ENCODE measurements at places on chromosomes 7 and 10.
A peak's percentile ranks its signal among the peaks of the same experiment; 100 is the strongest.

DNA sequence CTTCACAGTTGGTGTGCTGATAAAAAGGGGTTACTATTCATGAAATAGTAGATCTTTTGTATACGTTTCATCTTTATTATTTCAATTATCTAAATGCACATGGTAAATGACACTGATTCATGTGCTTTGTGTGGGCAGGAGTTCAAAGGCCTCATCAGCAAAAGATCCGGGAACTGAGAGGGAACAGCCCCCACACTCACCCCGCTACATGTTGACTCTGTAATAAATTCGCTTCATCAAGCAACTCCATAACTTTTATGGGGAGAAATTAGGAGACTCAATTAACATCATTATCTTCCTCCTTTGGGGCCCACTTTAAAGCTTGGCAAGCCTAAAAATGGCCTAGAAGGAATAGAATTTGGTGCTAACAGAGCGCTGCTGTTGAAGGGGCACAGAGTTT lies 250.7 kb upstream of the BMPER start:
- DNase-seq, result no peak

DNA sequence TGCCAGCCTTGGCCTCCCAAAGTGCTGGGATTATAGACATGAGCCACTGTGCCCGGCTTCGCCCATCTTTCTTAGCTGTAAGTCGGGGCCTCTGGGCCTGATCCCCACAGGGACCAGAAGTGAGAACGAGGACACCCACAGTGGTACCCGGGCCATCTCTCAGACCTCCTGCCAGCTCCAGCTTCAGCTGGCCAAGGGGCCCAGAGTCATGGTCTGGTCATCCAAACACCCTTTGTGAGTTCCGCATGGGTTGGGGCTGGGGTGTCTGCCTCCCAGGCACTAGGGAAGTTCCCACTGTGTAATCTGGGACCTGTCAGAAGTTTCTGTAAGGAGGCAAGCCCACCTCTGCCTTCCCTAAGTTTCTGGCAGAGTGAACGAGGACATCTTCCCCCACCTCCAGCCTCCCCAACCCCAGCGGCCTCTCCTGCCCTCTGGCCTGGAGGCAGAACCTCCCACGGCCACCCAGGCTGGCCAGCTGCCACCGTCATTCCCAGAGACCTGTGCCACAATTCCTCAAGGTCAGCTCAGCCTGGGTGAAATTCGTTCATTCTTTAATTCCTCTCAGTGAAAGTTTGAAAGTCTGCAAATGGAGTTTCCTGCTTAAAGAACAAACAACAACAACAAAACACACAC lies 19.5 kb upstream of the FOXL3 start:
- no peak for DNase-seq

- no peak for DNase-seq
Measured at GRCh38 chr7:84364708-84365107, 170.1 kb upstream of the SEMA3A start.

DNA sequence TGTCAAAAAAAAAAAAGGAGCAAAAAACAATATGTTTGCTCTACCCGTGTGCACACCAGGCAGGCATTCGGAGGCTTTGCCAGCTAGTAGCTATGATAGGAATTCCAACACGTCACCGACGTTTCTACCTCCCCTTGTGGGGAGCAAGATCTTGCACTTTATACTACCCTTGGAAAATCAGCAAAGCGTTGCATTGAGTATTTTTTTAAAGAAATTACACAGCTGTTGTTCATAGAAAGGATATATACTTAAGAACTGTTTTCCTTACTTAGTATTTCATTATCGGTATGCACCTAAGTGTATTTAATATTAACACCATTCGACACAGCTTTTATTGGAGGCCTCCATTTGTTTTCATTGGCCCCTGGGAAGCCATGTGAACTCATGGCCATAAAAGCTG lies 159.9 kb upstream of the MGMT start:
- DNase-seq, result no peak

GRCh38 chr7:18437101-18437500 lies 58.4 kb upstream of the HDAC9 start:
- no peak for DNase-seq

- DNase-seq, result no peak
Measured at GRCh38 chr10:132167041-132167674, 19.6 kb upstream of the DPYSL4 start.

GRCh38 chr7:116731023-116731395 lies 59.0 kb downstream of the MET start:
- DNase-seq, result no peak

GRCh38 chr10:122296363-122297120 lies 25.4 kb downstream of the BTBD16 start:
- no peak for DNase-seq

GRCh38 chr10:46014683-46015405 lies 15.6 kb downstream of the NCOA4 start:
- no peak for DNase-seq

DNA sequence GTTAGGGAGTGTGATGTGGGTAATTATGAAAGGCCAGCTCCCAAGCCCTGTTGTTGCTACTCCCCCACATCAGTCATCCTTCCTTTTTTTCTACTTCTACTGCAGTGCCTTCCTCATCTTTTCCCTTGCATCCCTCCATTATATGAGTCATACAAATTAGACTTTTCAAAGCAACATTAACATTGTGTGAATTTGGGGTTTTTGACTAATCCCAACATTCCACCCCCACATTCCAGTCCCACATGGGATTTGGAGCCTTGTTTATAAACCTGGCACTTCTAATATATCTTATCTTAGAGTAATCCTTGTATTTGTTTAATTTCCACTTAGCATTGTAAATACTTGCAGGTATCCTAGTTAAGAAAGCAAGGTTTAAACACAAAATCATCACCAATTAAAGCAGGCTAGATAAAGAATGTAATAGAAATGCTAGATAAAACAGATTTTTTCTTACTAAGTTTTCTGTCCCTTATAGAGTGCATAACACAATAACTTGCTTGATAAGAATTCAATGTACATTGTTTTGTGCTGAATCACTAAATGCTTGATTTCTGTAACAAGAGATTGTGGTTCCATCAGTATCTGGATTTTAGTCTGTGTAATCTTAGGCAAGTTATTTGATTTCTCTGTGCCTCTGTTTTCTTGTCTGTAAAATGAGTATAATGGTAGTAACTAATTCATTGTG lies 165.8 kb downstream of the CFTR start:
- DNase-seq, result no peak

DNA sequence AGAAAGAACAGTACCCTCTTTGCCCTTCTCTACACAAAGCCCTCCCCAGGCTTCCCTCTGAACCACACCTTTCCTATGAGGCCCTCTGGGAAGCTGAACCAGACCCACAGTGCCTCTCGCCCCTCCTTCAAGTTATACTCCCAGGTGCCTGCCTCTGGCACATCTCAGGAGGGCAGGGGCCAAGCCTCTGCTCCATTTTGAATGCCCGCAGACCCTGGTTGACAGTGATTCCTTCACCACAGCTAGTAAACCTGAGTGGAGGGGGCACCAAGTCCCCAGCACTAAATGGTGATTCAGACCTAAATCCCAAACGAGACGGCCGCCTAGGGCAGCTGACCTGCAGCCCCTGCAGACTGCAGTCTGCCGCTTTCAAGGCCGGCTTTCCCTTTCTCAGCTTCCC lies 230.5 kb upstream of the ZNF32 start:
- DNase-seq, result no peak

- DNase-seq, result no peak
Measured at GRCh38 chr7:112136271-112137008, 69.8 kb downstream of the DOCK4 start.

DNA sequence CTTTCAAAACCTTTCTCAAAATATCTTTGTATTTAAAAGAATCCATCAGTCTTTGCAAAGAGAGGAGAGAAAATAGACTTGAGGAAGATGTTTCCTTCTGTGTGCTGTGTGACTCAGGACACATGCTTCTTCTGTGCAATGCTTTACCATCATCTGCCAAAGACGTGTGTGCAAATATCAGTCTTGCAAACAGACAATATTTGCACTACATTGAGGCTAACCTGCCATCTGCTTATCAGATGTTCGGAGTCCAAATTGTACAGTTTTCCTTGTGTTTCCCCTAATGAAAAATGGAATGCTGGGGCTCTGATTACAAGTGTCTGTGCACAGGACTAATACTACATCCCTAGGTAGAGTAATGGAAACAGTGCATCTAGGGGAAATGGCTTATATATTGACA lies 353.1 kb upstream of the LRRTM3 start:
- no peak for DNase-seq

DNA sequence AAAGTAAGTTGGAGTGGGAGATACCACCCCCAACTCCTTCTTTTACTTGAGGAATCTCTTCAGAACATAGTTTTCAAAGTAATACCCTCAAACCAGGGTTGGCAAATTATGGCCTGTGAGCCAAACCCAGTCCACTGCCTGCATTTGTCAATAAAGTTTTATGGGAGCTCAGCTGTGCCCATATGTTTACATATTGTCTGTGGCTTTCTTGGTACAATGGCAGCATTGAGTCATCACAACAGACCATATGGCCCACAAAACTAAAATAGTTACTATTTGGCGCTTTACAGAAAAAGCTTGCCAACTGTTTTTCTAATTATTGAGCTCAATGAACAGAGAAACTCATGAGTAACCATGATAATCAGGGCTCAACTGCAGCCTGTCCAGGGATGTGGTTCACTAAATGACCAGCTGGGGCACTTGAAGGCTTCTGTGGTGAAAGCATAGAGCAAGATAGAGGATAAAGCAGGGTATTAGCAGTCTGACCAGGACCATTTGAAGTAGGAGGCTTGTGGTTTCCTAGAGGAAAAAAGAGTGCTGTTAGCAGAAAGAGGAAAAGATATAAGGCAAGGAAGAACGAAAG lies 196.0 kb upstream of the GRB10 start:
- DNase-seq, result no peak

DNA sequence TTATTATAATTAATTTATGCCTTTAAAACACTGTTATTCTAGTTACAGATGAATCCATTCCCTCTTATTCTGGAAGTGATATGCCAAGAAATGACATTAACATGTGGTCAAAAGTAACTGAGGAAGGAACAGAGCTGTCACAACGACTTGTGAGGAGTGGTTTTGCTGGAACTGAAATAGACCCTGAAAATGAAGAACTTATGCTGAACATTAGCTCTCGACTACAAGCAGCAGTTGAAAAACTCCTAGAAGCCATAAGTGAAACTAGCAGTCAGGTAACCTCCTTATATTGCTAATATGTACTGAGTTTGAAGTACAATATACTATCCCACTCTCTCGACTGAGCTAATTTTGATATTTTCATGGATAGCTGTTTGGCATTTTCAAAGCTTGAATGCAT lies 81.6 kb downstream of the CYP51A1 start:
- no peak for DNase-seq

- no peak for DNase-seq
Measured at GRCh38 chr10:110190170-110190569, 17.2 kb upstream of the MXI1 start.

DNA sequence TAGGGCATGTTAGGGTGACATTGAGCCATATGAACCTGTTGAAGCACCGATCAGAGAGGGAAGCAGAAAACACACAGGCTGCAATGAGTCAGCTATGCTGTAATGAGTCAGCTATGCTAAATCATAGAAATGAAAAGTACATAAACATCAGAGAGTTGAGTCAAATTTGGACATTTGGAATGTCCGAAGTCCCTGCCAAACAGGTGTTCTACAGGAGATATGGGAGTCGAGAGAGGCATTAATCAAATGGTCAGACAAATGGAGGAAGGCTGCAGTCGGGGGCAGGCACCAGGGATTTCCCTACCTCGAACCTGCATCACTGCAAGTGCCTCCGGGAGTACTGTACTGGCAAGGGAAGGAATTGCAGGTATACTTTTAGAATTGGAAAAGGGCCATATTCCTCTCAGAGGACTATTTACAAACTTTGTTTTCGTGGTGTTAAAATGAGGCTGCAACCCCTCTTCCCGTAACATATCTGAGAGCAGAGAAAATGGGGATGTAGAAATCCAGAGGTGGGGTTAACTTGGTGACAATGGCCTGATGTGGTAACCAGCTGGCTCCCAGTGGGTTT lies 8.8 kb upstream of the ZC3HAV1 start:
- DNase-seq, result peak; percentile 48

DNA sequence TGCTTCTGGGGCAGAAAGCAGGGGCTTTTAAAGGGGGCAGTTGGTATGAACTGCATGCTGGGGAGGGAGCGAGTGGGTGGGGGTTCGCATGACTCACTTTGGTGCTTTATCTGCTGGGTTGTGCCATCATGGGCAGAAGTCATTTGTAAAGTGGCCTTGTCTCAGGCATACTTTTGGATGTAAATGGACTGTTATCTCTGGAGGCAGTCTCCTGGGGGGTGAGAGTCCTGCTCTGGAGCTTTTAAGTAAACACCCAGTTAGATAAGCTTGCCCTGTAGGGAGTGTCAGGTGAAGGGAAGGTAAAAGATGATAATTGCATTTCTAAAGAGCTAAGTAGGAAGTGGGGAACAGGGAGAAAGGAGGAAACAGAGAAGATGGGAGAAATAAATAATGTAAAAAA lies 1.6 kb upstream of the GSTO1 start:
- DNase-seq, result no peak

GRCh38 chr7:92685136-92686042 lies 95.2 kb upstream of the FAM133B start:
- peak; percentile 56 for DNase-seq

- DNase-seq, result no peak
Measured at GRCh38 chr7:74355091-74355490, 65.9 kb downstream of the CLIP2 start.

DNA sequence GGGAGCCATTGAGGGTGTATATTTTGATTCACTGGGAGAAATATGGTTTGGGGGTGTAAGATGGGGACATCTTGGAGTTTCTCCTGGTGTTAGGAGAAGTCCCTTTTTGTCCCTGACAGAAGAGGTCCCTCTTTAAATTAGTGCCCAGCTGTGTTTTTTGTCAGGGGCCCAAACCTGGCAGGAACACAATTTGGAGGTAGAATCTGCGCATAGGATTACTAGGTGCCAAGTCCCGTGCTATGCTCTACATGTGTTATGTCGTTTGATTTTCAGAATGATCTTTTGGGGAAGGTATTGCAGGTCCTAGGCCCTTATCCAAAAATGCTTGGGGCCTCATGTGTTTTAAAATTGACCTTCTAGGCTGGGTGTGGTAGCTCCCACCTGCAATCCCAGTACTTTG lies 36.8 kb upstream of the HABP2 start:
- DNase-seq, result no peak

DNA sequence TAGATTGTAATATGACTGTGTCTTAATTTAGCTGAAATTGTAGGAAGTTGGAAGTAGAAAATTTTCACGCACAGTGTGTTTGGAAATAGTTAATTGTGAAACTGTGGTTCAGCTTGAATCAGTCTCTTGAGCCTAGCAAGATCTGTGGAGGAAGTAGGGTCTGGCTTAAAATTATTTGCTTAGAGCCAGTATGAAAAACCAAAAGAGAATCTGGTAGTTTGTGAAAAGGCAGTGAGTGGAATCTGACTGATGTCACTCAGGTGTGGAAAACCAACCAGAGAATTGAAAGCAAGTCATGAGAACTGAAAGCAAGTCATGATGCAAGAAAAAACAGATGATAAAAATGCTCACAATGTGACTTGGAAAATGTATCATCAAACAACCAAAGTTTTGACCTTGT lies 11.5 kb downstream of the LIPJ start:
- no peak for DNase-seq

GRCh38 chr10:33117816-33118215 lies 159.8 kb upstream of the ITGB1 start:
- no peak for DNase-seq

GRCh38 chr7:158125721-158126120 lies 461.9 kb downstream of the PTPRN2 start:
- no peak for DNase-seq

All from stimulated activated CD4-positive, alpha-beta T cell treated with anti-CD3 and anti-CD28 coated beads, Interleukin-2, amount 100 ng/mL, for 24 hours (primary cell).